ENCODE measurements at places on chromosomes 12 and 14. TPM values are rescaled to one million over a fixed set of nuclear protein-coding genes. Genes with fewer than 3 reads are reported as not detected.
A peak's percentile ranks its signal among the peaks of the same experiment; 100 is the strongest.

The OTUB2 gene
- 0.22 TPM for polyA plus RNA-seq

The GALNT16 gene
- polyA plus RNA-seq: 9.6 TPM

The KRT81 gene
- polyA plus RNA-seq: not detected

The POTEG gene
- not detected for polyA plus RNA-seq

GRCh38 chr12:11581179-11581755 lies 68.2 kb upstream of the ETV6 start:
- H3K4me1 ChIP-seq: no peaks in the 10 kb centered on the region
- H3K4me3 ChIP-seq: no peak overlapping the region
- H3K27ac ChIP-seq: no peak overlapping the region
- H3K36me3 ChIP-seq: no peaks in the 10 kb centered on the region

- H3K4me1 ChIP-seq: peaks cover 45% of the 10 kb centered on the region
- peaks cover 39% of the 10 kb centered on the region for H3K27me3 ChIP-seq
- H3K27ac ChIP-seq: peak overlapping the region; percentile 57
- peak overlapping the region; percentile 68 for H3K4me3 ChIP-seq
These were observed 3.9 kb downstream of the FLRT2 start for GRCh38 chr14:85533861-85534291.

GRCh38 chr14:68548194-68549076 lies 244.4 kb downstream of the ZFP36L1 start:
- peaks cover 82% of the 10 kb centered on the region for H3K4me1 ChIP-seq
- H3K27ac ChIP-seq: peak overlapping the region; percentile 94
- no peak overlapping the region for H3K4me3 ChIP-seq
- H3K36me3 ChIP-seq: no peaks in the 10 kb centered on the region
- H3K27me3 ChIP-seq: no peaks in the 10 kb centered on the region

- no peaks in the 10 kb centered on the region for H3K27me3 ChIP-seq
- no peak overlapping the region for H3K4me3 ChIP-seq
- no peaks in the 10 kb centered on the region for H3K36me3 ChIP-seq
- peaks cover 17% of the 10 kb centered on the region for H3K4me1 ChIP-seq
- DNase-seq: no peak
These were observed 9.7 kb upstream of the RIN3 start for GRCh38 chr14:92503756-92504491.

- H3K36me3 ChIP-seq: no peaks in the 10 kb centered on the region
- no peak overlapping the region for H3K27ac ChIP-seq
- no peaks in the 10 kb centered on the region for H3K27me3 ChIP-seq
- no peak overlapping the region for H3K4me3 ChIP-seq
- no peak for DNase-seq
These were observed 709.4 kb upstream of the MDGA2 start for GRCh38 chr14:48384821-48385220.

DNA sequence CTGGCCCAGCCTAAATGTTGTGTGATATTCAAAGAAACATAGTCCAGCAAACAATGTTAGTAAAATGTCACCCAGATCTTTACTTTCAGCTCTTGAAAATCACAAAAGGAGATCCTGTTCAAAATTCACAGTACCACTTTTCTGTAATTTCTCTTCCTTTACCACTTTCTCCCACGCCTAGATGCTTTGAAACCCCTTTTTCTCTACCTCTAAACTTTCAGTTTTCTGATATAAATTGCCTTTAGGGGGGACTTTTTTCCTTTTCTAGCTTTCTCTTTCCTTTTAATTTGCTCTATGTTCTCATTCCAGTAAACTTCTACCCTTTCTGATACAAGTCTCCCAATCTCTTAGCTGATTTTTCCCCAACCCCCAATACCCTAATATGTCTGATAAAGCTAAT lies 101.8 kb downstream of the LMO3 start:
- H3K4me3 ChIP-seq: no peak overlapping the region
- no peaks in the 10 kb centered on the region for H3K4me1 ChIP-seq
- H3K36me3 ChIP-seq: no peaks in the 10 kb centered on the region
- no peaks in the 10 kb centered on the region for H3K27me3 ChIP-seq

- H3K27me3 ChIP-seq: no peaks in the 10 kb centered on the region
- no peak overlapping the region for H3K27ac ChIP-seq
- DNase-seq: no peak
- H3K4me3 ChIP-seq: no peak overlapping the region
These were observed 30.9 kb upstream of the AMN start for GRCh38 chr14:102891556-102891955.

GRCh38 chr14:72699852-72700257 lies 194.0 kb downstream of the DPF3 start:
- H3K4me1 ChIP-seq: peaks cover 25% of the 10 kb centered on the region
- DNase-seq: no peak
- H3K4me3 ChIP-seq: no peak overlapping the region
- H3K27ac ChIP-seq: no peak overlapping the region
- H3K27me3 ChIP-seq: no peaks in the 10 kb centered on the region
- no peaks in the 10 kb centered on the region for H3K36me3 ChIP-seq

- peak; percentile 67 for DNase-seq
- H3K36me3 ChIP-seq: no peaks in the 10 kb centered on the region
- H3K27me3 ChIP-seq: no peaks in the 10 kb centered on the region
- peak overlapping the region; percentile 86 for H3K27ac ChIP-seq
- no peak overlapping the region for H3K4me3 ChIP-seq
These were observed 71.9 kb downstream of the DYRK2 start for GRCh38 chr12:67720351-67720856.

GRCh38 chr12:82300611-82301010 lies 57.6 kb downstream of the CCDC59 start:
- no peaks in the 10 kb centered on the region for H3K27me3 ChIP-seq
- no peaks in the 10 kb centered on the region for H3K4me1 ChIP-seq
- H3K27ac ChIP-seq: no peak overlapping the region
- H3K4me3 ChIP-seq: no peak overlapping the region
- H3K36me3 ChIP-seq: no peaks in the 10 kb centered on the region

DNA sequence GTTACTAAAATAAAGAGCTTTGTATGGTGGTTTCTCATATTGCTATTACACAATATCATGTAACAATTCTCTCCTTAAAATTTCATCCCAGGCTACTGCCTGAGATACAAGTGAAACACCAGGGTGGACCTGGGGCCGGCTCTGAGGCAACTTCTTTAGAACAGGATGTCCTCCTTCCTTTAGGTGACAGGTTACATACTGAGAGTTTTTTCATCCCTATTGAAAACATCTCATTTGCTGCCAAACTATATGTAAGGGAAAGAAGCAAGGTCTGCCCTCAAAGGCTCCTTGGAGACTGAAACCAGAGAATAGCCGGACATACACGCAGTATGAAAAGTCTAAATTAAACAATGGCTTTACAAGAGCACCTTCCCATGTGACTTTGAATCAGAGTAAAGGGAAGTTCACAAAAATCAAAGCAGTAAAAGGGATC lies 139.9 kb downstream of the DUSP6 start:
- peak; percentile 32 for DNase-seq
- H3K4me1 ChIP-seq: no peaks in the 10 kb centered on the region
- no peak overlapping the region for H3K4me3 ChIP-seq
- no peaks in the 10 kb centered on the region for H3K27me3 ChIP-seq

- H3K27me3 ChIP-seq: no peaks in the 10 kb centered on the region
- H3K27ac ChIP-seq: no peak overlapping the region
- no peaks in the 10 kb centered on the region for H3K4me1 ChIP-seq
- H3K4me3 ChIP-seq: no peak overlapping the region
- H3K36me3 ChIP-seq: no peaks in the 10 kb centered on the region
These were observed 108.5 kb upstream of the PLXNC1 start for GRCh38 chr12:94039914-94040313.

DNA sequence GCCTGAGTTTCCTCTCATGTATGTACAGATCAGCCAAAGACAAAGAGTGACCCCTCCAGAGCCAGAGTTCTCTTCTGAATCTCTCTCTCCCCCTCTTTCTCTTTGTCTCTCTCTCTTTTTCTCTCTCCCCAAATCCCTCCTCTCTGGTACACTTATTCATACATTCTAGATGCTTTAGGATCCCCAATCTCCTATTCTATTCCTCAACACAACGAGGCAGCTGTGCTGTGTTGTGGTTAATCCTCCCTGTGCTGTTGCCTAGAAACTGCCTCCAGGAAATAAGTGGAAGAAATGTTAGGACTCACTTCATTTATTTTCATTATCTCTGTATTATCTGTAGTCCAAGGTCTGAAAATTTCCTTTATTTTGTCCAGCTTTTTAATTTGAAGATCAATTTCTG lies 350.5 kb upstream of the OR4E1 start:
- no peak overlapping the region for H3K4me3 ChIP-seq
- H3K36me3 ChIP-seq: no peaks in the 10 kb centered on the region
- H3K27ac ChIP-seq: no peak overlapping the region
- H3K4me1 ChIP-seq: no peaks in the 10 kb centered on the region

GRCh38 chr12:2531371-2531770 lies 263.4 kb upstream of the FKBP4 start:
- no peak overlapping the region for H3K27ac ChIP-seq
- H3K4me3 ChIP-seq: no peak overlapping the region
- peaks cover 25% of the 10 kb centered on the region for H3K4me1 ChIP-seq
- no peak for DNase-seq
- H3K36me3 ChIP-seq: no peaks in the 10 kb centered on the region

GRCh38 chr14:54377501-54377900 lies 19.3 kb upstream of the CDKN3 start:
- no peaks in the 10 kb centered on the region for H3K36me3 ChIP-seq
- H3K4me1 ChIP-seq: no peaks in the 10 kb centered on the region
- H3K27me3 ChIP-seq: no peaks in the 10 kb centered on the region
- no peak overlapping the region for H3K27ac ChIP-seq
- no peak overlapping the region for H3K4me3 ChIP-seq

- H3K27me3 ChIP-seq: no peaks in the 10 kb centered on the region
- no peak overlapping the region for H3K4me3 ChIP-seq
- no peak overlapping the region for H3K27ac ChIP-seq
- H3K36me3 ChIP-seq: no peaks in the 10 kb centered on the region
- DNase-seq: no peak
- peaks cover 37% of the 10 kb centered on the region for H3K4me1 ChIP-seq
These were observed 23.6 kb upstream of the FOS start for GRCh38 chr14:75254901-75255584.

- H3K4me1 ChIP-seq: no peaks in the 10 kb centered on the region
- H3K4me3 ChIP-seq: no peak overlapping the region
- no peaks in the 10 kb centered on the region for H3K36me3 ChIP-seq
- no peaks in the 10 kb centered on the region for H3K27me3 ChIP-seq
- H3K27ac ChIP-seq: no peak overlapping the region
These were observed 359.6 kb downstream of the BMP4 start for GRCh38 chr14:53596853-53597525.
